ENCODE measurements at places on chromosomes 4 and X. TPM values are rescaled to one million over a fixed set of nuclear protein-coding genes. Genes with fewer than 3 reads are reported as not detected.

- DNase-seq: no peak
Measured at GRCh38 chrX:154412468-154412867, 1.1 kb downstream of the TAFAZZIN start.

GRCh38 chr4:41373221-41373620, 116.5 kb downstream of the UCHL1 start:
- no peak for DNase-seq

- no peak for DNase-seq
Measured at GRCh38 chr4:7060346-7061150, 7.3 kb downstream of the GRPEL1 start.

DNA sequence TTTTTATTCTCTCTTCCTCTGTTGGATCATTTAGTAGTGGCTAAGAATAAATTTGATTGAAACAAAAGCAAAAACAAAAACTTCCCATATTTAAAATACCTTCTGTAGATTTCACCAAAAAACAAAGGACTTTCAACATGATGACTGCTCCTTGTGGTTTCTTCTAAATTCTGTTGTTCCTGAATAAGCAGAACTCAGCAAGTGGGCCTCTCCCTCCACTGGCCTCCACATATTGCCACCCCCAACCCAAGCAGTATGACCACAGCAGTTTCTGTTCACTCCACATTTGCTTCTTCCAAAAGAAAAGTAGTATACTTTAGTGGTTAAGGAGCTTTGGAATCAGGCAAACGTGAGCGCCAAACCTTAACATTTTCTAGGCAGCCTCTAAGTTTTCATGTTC, 114.7 kb downstream of the COX18 start:
- no peak for DNase-seq

GRCh38 chrX:136146614-136147314, 569 bp upstream of the FHL1 start:
- peak; percentile 24 for DNase-seq

GRCh38 chr4:185745891-185746290, 66.1 kb downstream of the SORBS2 start:
- DNase-seq: no peak

DNA sequence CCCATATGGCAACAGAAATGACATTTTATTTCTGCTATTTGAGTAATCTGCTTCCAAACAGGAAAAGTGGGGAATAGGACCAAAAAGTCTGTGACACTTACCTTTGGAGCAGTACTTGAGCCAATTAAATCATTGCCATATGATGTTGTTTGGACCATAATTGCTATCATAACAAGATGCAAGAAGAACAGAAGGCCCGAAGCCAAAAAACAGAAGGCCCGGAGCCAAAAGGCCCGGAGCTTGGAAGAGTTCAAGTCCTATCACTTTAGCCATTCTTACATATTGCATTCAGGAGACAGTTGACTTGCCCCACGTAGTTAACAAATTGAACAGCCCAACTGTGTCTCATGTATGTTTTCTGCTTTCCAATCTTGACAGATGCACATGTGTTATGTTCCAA, 285.6 kb downstream of the ARHGAP24 start:
- no peak for DNase-seq

GRCh38 chr4:7552466-7552865, 117.7 kb upstream of the PSAPL1 start:
- no peak for DNase-seq

GRCh38 chrX:1239681-1240142, 27.3 kb upstream of the CRLF2 start:
- peak; percentile 31 for DNase-seq

- no peak for DNase-seq
Measured at GRCh38 chr4:124530464-124531077, 182.0 kb downstream of the ANKRD50 start.

MAGEC2 gene
- not detected for polyA plus RNA-seq

SLC10A3 gene
- 32.2 TPM for polyA plus RNA-seq

CLNK gene
- polyA plus RNA-seq: not detected

Measured in psoas muscle (tissue), 8 donors.